ENCODE measurements at places on chromosomes 3 and 15.

DNA sequence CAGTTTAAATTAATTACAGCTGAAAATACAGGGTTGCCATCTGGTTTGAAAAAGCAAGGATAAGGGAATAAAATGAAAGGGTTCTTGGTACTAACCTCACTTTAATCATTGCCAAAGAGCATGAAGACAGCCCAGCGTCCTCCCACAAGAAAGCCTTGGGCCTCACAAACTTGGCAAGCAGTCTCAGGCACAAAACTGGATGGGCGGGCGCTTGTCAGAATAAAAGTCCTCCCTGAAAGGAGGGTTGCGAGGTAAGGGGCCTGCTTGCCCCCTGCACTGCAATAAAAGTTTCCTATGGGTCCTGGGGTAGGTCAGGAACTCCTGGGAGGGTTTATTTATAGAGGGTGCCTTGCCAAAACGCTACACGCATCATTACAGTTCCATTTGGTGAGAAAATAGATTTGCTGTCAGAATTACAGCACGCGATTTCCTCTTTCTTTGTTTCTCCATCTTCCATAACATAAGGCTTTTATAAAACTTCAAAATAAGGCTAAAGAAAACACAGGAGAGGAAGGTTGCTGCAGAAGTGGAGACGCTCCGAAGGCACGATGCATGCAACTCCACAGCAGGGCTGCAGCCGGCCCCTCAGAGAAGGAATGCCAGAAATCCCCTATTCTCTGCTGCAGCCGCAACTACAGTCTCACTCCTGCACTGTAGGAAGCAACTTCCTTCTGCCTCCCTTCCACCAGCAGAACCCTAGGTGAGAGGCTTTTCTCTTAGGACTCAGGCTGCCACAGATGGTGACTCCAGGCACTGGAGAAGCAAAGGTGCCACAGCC is 61.3 kb downstream of the VGLL4 start:
- peak overlapping the region; percentile 28 for H3K4me3 ChIP-seq
- H3K27ac ChIP-seq, result peak overlapping the region; percentile 74
- H3K36me3 ChIP-seq, result peaks cover 27% of the 10 kb centered on the region
- H3K4me1 ChIP-seq, result peaks cover 70% of the 10 kb centered on the region

- no peaks in the 10 kb centered on the region for H3K4me1 ChIP-seq
- no peaks in the 10 kb centered on the region for H3K36me3 ChIP-seq
- peaks cover 1% of the 10 kb centered on the region for H3K27me3 ChIP-seq
- peak; percentile 5 for DNase-seq
- no peak overlapping the region for H3K27ac ChIP-seq
Observed at GRCh38 chr3:85090495-85090894, 131.7 kb downstream of the CADM2 start.

DNA sequence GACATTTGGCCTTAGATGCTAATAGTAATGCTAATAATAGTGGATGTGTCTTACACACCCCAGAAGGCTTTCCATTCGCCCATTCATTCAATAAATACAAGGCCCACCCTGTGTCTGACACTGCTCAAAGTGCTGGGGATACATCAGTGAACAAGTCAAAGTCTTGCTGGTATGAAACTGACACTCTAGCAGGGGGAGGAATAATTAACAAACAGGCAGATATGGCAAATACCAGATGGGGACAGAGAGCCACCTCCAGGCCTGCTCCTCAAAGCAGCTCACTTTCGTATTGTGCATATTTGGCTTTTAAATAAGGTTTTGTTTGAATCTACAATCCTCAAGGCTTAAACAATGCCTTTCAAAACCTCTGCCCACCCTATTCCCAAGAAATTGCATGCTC is 28.3 kb upstream of the LYZL4 start:
- H3K4me3 ChIP-seq, result no peak overlapping the region
- no peaks in the 10 kb centered on the region for H3K4me1 ChIP-seq
- no peak for DNase-seq
- H3K36me3 ChIP-seq, result no peaks in the 10 kb centered on the region

GRCh38 chr3:35707904-35708303 is 68.6 kb downstream of the ARPP21 start:
- H3K27me3 ChIP-seq, result no peaks in the 10 kb centered on the region
- H3K36me3 ChIP-seq, result no peaks in the 10 kb centered on the region
- no peaks in the 10 kb centered on the region for H3K4me1 ChIP-seq
- DNase-seq, result no peak
- no peak overlapping the region for H3K27ac ChIP-seq
- no peak overlapping the region for H3K4me3 ChIP-seq

DNA sequence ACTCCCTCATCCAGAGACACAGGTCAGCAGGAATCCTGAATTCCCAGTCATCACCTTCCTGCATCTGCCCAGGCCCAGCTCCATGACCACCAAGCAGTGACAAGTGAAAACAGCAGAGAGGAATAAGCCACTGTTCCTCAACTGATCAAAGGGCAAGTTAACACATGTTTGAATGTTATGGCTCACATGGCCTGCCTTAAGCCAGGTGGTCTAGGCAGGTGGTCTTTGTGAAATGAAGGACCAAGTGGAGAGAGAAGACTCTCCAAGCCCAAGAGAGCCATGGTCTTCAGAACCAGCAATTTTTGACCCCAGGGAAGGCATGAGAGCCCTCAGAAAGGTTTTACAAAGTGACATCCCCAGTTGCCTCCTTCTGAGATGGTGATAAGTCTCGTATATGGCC is 161.8 kb downstream of the EPHB1 start:
- H3K36me3 ChIP-seq, result peaks cover 10% of the 10 kb centered on the region
- H3K27ac ChIP-seq, result no peak overlapping the region
- H3K27me3 ChIP-seq, result peaks cover 2% of the 10 kb centered on the region
- no peaks in the 10 kb centered on the region for H3K4me1 ChIP-seq
- no peak for DNase-seq
- H3K4me3 ChIP-seq, result no peak overlapping the region

GRCh38 chr15:87917480-87917879 is 339.1 kb downstream of the NTRK3 start:
- no peaks in the 10 kb centered on the region for H3K27me3 ChIP-seq
- no peaks in the 10 kb centered on the region for H3K4me1 ChIP-seq
- no peak overlapping the region for H3K27ac ChIP-seq
- no peak for DNase-seq
- no peaks in the 10 kb centered on the region for H3K36me3 ChIP-seq

DNA sequence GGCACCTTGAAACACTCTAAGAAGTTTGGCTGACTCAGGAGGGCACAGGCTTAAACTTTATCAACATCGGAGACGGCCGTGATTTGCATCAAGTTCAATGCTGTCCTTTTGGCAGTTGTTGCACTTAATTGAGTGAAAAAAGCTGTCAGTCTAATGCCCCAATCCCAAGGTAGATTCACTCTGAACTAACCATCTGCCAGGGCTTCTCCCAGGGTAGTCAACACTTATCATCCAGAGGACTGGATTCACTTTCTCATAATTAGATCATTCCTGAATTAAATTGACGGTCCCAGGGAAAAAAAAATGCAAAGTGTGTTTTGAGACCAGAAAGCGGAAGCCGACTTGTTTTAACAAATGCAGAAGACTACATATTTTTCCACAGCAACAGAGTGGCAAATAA is 28.5 kb downstream of the RORA start:
- H3K4me1 ChIP-seq, result peaks cover 23% of the 10 kb centered on the region
- no peak overlapping the region for H3K4me3 ChIP-seq
- H3K36me3 ChIP-seq, result no peaks in the 10 kb centered on the region
- no peak overlapping the region for H3K27ac ChIP-seq

GRCh38 chr3:140682586-140682985 is 4.7 kb downstream of the TRIM42 start:
- no peaks in the 10 kb centered on the region for H3K27me3 ChIP-seq
- H3K27ac ChIP-seq, result no peak overlapping the region
- no peaks in the 10 kb centered on the region for H3K36me3 ChIP-seq
- no peak for DNase-seq

GRCh38 chr15:41850482-41851166 is 12.0 kb downstream of the PLA2G4B start:
- H3K36me3 ChIP-seq, result peaks cover 12% of the 10 kb centered on the region
- H3K4me3 ChIP-seq, result no peak overlapping the region
- no peaks in the 10 kb centered on the region for H3K4me1 ChIP-seq
- peaks cover 6% of the 10 kb centered on the region for H3K27me3 ChIP-seq

GRCh38 chr15:39778021-39778420 is 4.6 kb downstream of the FSIP1 start:
- H3K36me3 ChIP-seq, result no peaks in the 10 kb centered on the region
- H3K27me3 ChIP-seq, result peaks cover 2% of the 10 kb centered on the region
- DNase-seq, result no peak
- H3K4me3 ChIP-seq, result no peak overlapping the region

DNA sequence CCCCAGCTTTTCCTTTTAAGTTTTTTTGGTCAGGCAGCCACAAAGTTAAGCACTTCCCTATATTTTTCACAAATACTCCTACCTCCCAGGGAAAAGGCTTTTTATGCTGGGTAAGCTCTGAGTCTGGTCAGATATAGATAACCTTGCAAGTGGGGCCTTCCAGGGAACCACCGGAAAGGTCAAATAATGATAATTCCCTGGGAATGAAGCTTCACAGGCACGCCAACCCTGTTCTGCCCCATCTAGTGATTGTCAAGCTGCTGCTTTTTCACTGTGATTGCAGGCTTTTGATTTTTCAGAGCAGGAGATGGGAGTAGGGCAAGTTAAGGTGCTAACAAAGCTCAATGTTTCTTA is 121.0 kb downstream of the ZNF609 start:
- no peak overlapping the region for H3K27ac ChIP-seq
- no peak for DNase-seq
- H3K4me1 ChIP-seq, result peaks cover 11% of the 10 kb centered on the region
- no peak overlapping the region for H3K4me3 ChIP-seq

GRCh38 chr15:39195961-39196486 is 384.9 kb upstream of the THBS1 start:
- H3K4me1 ChIP-seq, result peaks cover 3% of the 10 kb centered on the region
- no peak for DNase-seq
- no peak overlapping the region for H3K4me3 ChIP-seq

DNA sequence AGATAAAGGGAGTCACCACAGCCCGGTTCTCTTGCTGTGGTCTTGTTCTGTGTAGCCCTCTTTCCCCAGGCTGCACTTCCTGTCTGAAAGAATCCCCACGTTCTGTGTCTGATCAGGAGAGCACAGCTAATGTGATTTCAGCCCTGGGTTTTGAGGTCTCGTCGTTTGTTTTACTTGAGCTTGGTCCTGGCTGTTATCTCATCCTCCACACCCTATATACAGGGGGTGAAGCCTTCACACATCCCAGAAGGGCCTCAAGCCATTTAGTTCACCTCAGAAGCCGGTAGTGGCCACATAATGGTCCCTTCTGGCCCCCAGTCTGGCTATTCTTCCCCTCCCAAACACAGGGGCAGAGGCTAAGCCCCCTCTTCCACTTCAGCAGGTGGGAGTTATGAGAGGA is 115.6 kb downstream of the PDE8A start:
- H3K4me3 ChIP-seq, result no peak overlapping the region
- no peak for DNase-seq
- H3K27me3 ChIP-seq, result peaks cover 1% of the 10 kb centered on the region
- H3K27ac ChIP-seq, result no peak overlapping the region
- peaks cover 7% of the 10 kb centered on the region for H3K4me1 ChIP-seq

- H3K4me1 ChIP-seq, result no peaks in the 10 kb centered on the region
- no peak overlapping the region for H3K27ac ChIP-seq
- H3K27me3 ChIP-seq, result no peaks in the 10 kb centered on the region
- no peaks in the 10 kb centered on the region for H3K36me3 ChIP-seq
- no peak for DNase-seq
Observed at GRCh38 chr15:45762726-45763125, 127.9 kb downstream of the SQOR start.

- peaks cover 11% of the 10 kb centered on the region for H3K4me1 ChIP-seq
- H3K4me3 ChIP-seq, result no peak overlapping the region
Observed at GRCh38 chr15:34753236-34753894, 1.4 kb downstream of the GJD2 start.

GRCh38 chr15:41605566-41605965 is 46.6 kb downstream of the TYRO3 start:
- H3K4me3 ChIP-seq, result no peak overlapping the region
- no peak for DNase-seq
- H3K27ac ChIP-seq, result no peak overlapping the region
- no peaks in the 10 kb centered on the region for H3K27me3 ChIP-seq
- no peaks in the 10 kb centered on the region for H3K36me3 ChIP-seq
- H3K4me1 ChIP-seq, result peaks cover 6% of the 10 kb centered on the region

- no peak overlapping the region for H3K27ac ChIP-seq
- no peak overlapping the region for H3K4me3 ChIP-seq
- H3K4me1 ChIP-seq, result peaks cover 72% of the 10 kb centered on the region
- peaks cover 11% of the 10 kb centered on the region for H3K27me3 ChIP-seq
Observed at GRCh38 chr3:57132674-57133073, 32.5 kb downstream of the IL17RD start.

GRCh38 chr15:99745370-99746086 is 12.3 kb upstream of the LYSMD4 start:
- H3K4me3 ChIP-seq, result no peak overlapping the region
- H3K36me3 ChIP-seq, result no peaks in the 10 kb centered on the region
- no peak overlapping the region for H3K27ac ChIP-seq
- peaks cover 6% of the 10 kb centered on the region for H3K4me1 ChIP-seq

- H3K27ac ChIP-seq, result no peak overlapping the region
- H3K36me3 ChIP-seq, result peaks cover 12% of the 10 kb centered on the region
- H3K4me1 ChIP-seq, result no peaks in the 10 kb centered on the region
Observed at GRCh38 chr3:16808393-16809107, 76.2 kb upstream of the PLCL2 start.

DNA sequence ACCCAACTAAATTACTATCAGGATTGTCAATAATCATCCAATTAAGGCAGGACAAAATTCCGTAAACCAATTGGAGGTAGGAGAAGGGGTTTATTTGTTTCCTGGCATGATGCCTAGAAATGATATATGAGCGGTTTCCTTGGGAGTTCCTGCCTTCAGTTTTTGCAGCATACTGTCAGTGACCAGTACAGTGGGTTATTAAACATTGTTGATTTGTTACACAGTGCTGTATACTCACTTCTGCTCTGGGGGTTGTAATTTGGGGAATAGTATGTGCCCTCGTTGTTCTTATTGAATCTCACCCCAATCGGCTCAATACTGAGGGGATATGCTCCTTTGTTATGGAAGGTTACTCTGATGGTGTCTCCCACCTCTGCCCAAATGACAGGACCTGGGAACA is 22.2 kb downstream of the CP start:
- peaks cover 1% of the 10 kb centered on the region for H3K27me3 ChIP-seq
- no peak overlapping the region for H3K4me3 ChIP-seq
- no peak overlapping the region for H3K27ac ChIP-seq
- H3K36me3 ChIP-seq, result no peaks in the 10 kb centered on the region
- H3K4me1 ChIP-seq, result peaks cover 14% of the 10 kb centered on the region

DNA sequence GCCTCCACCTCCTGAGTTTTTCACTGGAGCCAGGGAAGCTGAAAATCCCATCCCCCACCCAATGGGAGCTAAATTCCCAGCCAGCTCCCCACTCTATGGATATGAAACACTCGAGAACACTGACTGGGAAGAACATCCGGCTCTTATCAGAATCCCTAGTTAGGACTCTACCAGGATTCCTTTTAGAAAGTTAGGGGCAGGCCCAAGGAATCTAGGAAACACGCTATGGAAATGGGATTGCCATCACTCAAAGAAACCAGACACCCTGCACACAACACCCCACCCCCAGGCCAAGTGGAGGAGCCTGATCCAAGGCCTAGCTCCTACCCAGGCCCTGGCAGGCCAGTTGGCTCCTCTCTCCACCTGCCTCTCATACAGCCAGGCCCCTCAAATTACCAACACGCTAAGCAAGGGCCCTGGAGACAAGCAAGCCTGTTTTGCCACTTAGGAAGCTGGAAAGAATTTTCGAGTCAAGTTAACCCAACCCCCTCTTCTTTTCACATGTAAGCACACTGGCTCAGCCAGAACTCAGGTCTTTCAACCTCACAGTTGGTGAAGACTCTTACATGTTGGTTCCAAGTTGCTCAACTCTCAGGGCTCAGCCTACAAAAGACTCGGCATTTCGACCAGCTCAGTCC is 75.5 kb downstream of the RBPMS2 start:
- peak; percentile 57 for DNase-seq
- peaks cover 63% of the 10 kb centered on the region for H3K4me1 ChIP-seq
- H3K4me3 ChIP-seq, result peak overlapping the region; percentile 98
- peak overlapping the region; percentile 90 for H3K27ac ChIP-seq
- peaks cover 8% of the 10 kb centered on the region for H3K36me3 ChIP-seq
